ENCODE measurements at places on chromosomes 16 and 17.
A peak's percentile ranks its signal among the peaks of the same experiment; 100 is the strongest.

DNA sequence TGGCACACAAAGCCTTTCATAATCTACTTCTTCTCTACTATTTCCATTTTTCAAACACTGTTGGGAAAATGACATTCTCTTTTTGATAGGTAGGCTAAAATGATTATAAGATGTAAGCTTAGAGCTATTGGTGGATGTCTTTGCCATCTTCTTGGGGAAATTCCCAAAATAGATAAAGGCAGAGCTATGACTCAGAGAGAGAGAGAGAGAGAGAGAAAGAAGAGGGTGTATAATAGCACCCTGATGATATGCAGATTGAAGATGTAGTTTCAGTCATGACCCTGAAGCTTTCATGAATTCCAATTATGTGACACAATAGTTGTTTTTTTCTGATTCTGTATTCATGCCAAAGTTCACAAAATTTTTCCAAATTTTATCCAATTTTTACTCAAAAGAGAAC, 529.1 kb downstream of the HS3ST4 start:
- no peak for DNase-seq

DNA sequence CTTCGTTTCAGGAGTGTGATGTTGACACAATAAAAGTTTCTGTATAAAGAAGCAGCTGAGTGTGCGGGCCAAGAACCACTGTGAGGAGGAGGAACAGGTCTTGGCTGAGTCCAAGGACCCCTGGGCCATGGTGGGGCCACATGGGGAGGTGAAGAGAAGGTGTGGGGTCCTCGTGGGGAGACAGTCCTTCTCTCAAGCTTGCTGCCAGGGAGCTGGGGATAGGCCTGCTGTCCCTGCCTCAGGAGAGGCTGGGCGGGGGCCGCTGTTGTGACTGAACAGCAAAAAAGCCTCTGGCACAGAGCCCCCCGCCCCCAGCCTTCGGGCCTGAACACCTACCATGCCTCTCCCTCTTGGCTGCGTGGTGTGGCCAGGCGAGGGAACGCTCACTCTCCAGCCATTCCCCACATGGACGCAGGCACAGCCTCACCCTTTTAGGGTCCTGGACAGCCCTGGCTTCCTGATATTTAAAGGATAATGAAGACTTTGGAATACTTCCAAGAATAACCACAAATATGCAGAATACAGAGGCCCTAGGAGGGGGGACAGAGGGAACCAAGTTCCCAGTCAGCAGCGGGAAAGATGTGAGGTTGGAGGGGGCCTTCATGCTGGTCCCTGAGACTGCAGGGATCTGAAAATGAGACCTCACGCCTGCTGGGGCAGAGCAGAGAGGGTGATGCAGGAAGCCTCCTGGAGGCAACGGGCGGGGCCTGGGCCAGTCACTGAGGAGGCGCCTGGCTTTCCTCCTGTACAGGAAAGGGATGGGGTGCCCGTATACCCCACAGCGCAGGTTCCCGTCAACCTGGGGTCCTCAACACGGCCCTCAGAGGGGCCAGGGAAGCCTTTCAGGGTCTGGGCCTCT, 100.0 kb upstream of the CREBBP start:
- no peak for DNase-seq

DNA sequence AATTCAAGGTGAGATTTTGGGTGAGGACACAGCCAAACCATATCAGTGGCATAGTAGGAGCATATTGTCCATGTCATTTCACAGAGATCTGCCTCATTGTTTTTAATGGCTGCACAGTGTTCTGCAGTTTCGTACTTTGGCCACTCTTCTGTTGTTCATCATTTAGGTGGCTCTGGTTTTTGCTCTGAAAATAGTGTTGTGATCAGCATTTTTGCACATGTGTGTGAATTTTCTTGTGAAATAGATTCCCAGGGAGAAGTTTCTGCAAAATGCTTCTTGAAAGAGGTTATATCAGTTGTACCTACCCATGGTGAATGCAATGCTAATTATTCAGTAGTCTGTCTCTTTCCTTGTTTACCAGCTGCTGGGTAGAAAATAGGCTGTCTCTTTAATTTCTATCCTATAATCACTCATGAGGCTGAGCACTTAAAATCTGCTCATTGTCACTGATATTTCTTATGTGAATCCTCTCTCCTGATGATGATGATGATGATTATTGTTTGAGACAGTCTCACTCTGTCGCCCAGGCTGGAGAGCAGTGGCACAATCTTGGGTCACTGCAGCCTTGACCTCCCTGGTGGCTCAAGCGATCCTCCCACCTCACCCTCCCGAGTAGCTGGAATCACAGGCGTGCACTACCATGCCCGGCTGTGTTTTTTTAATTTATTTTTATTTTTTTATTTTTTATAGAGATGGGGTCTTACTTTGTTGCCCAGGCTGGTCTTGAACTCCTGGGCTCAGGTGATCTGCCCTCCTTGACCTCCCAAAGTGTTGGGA, 10.5 kb downstream of the LCMT1 start:
- no peak for DNase-seq

DNA sequence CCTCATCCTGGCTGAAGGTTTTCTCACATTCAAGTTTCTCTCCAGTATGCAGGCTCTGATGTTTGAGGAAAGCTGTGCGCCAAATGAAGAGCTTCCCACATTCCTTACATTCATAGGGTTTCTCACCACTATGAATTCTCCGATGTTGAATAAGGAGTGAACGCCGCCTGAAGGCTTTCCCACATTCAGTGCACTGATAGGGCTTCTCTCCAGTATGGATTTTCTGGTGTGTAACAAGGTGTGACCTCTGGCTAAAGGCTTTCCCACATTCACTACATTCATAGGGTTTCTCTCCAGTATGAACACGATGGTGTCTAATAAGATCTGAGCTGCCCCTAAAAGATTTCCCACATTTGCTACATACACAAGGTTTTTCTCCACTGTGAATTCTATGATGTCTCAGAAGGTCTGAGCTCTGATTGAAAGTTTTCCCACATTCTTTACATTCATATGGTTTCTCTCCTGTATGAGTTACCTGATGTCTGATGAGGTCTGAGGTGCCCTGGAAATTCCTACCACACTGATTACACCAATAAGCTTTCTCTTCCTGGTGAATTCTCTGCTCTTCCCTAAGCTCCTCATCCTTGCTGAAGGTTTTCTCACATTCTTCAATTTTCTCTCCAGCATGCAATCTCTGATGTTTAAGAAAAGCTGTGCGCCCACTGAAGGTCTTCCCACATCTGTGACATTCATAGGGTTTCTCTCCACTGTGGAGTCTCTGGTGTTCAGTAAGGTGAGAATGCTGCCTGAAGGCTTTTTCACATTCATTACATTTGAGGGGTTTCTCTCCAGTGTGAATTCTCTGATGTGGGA, 8.9 kb downstream of the ZNF594 start:
- DNase-seq: no peak

GRCh38 chr17:7575481-7575883, 4.0 kb upstream of the CD68 start:
- DNase-seq: no peak

GRCh38 chr17:39664581-39665561, at the start of gene TCAP:
TCAP (plus strand) TSS chr17:39665349; CDS start chr17:39665360, 11 bp downstream.
- DNase-seq: no peak

- DNase-seq: peak; percentile 15
These were observed 192.8 kb downstream of the XYLT1 start for GRCh38 chr16:17277981-17278381.

DNA sequence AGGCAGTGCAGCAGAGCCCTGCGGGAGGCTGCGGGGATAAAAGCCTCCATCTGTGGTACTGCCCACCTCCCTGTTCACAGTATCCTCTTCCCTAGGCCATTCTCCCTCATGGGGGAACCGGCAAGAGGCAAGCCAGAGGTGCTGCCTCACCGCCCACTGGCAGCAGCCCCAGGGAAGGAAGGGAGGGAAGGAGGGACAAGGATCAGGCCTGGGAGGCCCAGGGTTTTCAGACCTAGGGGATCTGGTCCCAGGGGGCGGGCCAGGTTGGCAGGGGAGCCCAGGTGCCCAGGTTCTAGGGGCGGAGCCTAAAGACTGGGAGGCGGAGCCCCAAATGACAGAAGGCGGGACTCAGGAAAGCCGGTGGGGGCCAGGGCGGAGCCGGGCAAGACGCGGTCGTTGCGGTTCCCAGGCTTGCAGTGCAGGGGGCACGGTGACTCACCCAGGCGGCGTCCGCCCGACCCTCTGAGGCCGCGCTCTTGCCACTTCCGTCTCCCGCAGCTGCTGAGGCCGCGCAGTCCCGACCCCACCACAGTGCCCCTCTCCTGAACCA, 3.0 kb upstream of the MTMR4 start:
- no peak for DNase-seq

GRCh38 chr17:74542727-74543383, 3.1 kb downstream of the CD300C start:
- DNase-seq: no peak

- DNase-seq: no peak
These were observed 8.6 kb downstream of the ZNHIT3 start for GRCh38 chr17:36495076-36495578.

- no peak for DNase-seq
These were observed 750 bp downstream of the TMEM132E start for GRCh38 chr17:34579979-34580684.

- DNase-seq: no peak
These were observed 42.0 kb downstream of the PITPNM3 start for GRCh38 chr17:6514371-6514770.

DNA sequence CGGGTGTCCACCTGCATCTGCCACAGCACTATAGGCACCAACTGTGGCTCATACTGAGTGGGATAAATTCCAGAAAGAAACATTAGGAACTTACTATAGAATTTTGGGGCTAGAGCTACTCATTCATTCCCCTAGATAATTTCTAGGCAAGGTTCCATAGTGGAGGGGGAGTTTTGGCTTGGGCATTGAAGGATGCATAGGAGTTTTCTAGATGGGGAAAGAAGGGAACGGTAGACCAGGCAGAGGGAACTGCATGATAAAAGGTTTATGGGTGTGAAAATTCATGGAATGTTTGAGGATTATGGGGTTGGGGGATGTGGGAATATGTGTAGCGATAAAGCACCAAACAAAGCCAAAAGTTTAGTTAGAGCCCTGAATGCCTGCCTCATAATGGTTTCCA, 35.5 kb downstream of the IL4R start:
- no peak for DNase-seq

- peak; percentile 33 for DNase-seq
These were observed 47.5 kb downstream of the ADCY7 start for GRCh38 chr16:50313596-50314478.

DNA sequence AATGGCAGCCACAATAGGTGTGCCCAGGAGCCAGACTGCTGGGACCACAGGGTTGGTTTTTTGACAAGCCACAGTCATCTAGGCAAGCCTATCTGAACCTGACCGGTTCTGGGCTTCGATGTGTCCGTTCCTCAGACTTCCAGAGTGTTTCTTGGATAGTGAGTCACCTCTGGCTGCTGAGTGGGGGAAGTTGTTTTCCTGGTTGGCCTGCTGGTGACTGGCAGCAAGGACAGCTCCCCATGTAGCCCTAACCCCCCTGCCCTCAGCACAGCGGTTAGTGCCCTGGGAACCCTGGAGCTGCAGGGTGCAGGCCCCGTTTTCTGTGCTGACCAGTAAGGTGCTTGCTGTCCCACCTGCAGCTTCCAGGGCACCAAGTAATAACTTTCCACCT, 65.5 kb downstream of the PLD6 start:
- DNase-seq: no peak

GRCh38 chr16:82129881-82130280, 40.1 kb downstream of the MPHOSPH6 start:
- DNase-seq: no peak

DNA sequence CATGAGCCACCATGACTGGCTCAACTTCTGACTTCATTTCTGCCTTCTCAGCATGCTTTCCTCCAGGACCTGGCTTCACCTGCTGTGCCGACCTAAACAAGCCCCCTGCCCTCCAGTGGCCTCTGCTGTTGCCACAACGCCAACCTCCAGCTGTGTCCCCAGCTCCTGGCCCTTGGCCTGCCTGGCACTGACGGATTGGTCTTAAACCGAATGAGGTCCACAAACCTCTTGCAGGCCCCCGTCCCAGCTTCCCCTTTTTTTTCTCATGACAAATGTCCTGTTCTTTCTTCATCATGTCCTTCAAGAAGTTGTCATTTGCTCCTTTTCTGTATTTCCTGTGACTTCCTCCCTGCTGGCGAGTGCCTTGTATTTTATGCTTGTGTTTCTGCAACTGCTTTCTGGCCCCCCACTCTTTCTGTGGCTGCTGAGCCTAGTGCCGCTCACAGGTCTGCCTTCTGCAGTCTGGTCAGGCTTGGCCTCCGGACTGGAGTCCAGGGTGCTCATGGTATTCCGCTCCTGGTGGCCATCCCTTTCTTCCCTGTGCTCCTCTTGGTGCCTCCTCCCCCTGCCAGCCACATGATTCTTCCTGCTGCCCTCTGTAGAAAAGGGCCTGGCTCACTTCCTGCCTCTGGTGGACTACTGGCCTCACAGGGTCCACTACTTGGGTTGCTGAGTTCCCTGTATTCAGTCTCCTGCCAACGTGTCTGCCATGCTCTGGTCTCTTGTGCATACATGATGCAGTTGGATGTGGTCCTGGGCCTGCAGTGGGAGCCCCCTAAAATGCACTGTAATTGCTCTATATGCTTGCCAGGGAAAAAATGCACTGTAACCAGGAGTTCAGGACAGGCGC, 2.9 kb downstream of the ATP6V0C start:
- no peak for DNase-seq

DNA sequence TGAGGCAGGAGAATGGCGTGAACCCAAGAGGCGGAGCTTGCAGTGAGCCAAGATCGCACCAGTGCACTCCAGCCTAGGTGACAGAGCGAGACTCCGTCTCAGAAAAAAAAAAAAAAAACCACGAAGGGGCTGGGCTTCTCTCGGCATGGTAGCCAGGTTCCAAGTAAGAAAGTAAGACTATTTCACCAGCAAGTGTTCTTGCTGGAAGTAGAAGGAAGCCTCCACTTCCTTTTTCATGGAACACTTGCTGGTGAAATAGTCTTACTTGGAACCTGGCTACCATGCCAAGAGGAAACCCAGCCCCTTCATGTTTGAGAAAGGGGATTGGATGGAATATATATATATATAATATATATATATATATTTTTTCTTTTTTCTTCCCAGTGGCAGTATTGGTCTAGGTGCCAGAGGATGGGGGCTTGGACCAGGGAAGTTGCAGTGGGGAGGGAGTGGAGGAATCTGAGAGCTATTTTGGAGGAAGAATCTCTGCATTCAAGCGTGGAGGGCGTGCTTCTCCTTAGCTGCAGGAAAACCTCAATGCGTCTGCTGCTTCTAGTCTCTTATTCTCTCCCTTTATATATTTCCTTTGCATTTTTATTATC, 7.2 kb upstream of the N4BP1 start:
- DNase-seq: no peak

DNA sequence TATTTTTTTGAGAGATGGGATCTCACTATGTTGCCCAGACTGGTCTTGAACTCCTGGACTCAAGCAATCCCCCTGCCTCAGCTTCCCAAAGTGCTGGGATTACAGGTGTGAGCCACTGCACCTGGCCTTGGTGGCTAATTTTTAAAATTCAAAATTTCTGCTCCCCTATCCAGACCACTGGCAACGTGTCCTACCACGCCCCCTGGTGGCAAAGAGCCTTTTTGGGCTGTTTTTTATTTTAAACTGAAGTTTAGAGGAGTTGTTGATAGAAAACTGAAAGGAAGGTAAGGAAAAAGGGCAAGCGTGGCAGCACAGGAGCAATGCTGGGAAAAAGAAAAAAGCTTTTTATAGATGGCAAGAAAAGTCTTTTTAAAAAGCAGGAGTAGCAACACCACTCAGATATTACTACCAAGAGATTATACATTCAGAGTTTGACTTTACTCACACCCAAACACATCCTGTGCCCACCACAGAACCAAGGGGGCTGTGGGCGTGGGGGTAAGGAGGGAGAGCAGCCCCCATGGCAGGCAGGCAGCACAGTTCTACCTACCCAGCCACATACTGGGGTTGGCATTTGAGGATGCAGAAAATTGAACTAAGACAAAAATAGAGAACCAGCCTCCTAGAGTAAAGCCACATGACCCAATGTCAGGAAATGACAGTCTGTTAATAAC, 4.2 kb upstream of the MXRA7 start:
- DNase-seq: peak; percentile 81

- no peak for DNase-seq
These were observed 144.2 kb upstream of the CORO6 start for GRCh38 chr17:29766796-29767327.
